ENCODE measurements at places on chromosomes 3 and 15.

- no peak for DNase-seq
Measured at GRCh38 chr3:120595788-120596115, 384 bp upstream of the NDUFB4 start.

GRCh38 chr3:196554205-196554604 is 14.1 kb downstream of the WDR53 start:
- DNase-seq = no peak

GRCh38 chr3:64224826-64225610 is at the start of gene PRICKLE2:
Gene PRICKLE2 (minus strand): TSS chr3:64225466. CDS start chr3:64198927, 26,539 bp downstream.
- no peak for DNase-seq

DNA sequence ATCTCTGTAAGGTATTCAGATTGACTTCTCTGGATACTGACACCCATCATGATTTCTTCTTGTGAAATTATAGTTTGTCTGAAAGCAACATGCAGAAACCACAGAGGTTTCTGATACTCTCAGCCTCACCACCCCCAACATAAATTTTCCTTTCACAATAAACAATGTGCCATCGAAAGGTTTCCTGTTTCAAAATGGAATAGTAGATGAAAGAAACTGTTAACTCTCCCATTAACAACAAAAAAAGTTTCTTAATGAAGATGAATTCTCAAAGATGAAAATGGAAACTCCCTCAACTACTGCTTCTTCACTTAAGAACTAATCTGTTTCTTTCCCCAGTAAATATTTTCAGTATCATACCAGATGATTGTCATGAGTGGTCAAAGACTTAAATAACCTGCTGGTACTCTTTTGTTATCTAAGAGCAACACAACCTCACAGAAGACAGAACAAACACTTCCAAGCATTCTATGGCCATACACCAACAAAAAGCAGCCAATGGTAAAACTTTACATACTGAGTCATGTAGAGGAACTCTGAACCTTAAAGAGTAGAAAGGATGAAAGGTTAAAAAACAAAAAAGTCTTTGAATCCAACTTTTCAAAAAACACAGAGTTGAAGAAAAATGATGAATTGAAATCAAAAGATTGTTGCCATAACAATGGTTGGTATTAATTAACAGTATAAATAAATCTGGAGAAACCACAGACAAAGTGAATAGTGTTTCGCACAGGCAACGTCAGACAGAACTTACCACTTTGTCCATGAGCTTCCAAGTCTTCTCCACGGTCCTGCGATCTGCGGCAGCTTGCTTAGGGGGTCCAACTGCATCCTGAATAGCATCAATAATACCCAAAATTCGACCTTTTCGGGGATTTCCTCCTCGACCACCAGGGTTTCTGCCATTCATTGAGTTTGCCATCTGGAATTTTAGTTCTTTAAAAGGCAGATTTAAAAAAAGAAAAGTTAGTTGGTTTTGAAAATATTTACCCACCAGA is 1.9 kb downstream of the CBLB start:
- no peak for DNase-seq

GRCh38 chr3:140570602-140571001 is 107.3 kb upstream of the TRIM42 start:
- no peak for DNase-seq

DNA sequence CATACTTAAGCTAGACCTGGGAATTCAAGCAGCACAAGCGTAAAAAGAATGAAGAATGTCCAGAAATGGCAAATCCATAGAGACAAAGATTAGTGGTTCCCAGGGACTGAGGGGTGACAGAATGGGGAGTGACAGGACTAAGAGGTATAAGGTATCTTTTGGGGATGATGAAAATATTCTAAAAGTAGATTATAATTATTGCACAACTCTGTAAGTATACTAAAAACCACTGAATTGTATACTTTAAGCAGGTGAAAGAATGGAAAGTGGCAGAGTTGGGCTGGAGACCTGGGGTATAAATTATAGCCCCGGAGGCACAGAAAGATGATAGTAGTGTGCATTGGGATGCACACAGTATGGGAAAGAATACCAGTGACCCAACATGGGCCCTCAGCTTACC is 5.6 kb downstream of the BRK1 start:
- DNase-seq = no peak

- no peak for DNase-seq
Measured at GRCh38 chr3:183064475-183064874, 34.8 kb downstream of the MCCC1 start.

GRCh38 chr3:50924638-50925037 is 249.9 kb downstream of the DOCK3 start:
- DNase-seq = no peak

DNA sequence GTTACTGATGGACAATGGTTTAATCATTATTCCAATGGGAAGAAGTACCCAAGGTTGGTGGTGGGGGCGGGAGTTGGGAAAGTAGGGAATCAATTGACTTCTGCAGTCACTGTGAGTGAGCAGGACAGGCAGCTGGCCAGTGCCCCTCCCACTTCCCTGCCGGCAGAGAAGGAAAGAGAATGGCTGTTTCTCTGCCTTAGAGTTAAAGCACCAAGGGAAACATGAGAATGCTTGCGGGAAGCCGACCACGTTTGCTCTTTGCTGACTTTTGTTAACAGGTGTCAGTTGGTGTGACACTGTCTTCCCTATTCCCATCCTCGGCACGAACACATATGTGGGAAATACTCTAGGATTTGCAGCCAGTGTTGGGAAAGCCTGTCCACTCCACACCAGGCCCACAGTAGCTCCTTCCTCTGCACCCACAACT is 33.5 kb upstream of the MFSD1 start:
- DNase-seq = no peak

DNA sequence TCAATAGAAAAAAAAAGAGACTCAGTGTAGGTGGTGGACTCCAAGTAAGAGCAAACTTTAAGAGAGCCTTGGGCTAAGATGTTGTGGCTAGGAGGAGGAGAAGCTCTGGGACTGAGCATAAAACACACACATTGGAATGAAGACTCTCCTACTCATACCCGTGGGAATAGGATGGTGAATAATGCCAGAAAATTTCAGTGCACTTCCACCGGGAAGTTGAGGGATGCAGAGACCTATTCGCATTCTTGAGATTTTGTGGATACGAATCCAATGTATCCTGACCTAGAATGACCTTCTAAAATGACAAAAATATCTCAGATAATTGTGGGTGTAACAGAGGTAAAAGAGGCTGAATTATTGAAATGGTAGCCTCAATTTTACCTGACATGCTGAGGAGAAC is 388.7 kb upstream of the SGO1 start:
- DNase-seq = no peak

DNA sequence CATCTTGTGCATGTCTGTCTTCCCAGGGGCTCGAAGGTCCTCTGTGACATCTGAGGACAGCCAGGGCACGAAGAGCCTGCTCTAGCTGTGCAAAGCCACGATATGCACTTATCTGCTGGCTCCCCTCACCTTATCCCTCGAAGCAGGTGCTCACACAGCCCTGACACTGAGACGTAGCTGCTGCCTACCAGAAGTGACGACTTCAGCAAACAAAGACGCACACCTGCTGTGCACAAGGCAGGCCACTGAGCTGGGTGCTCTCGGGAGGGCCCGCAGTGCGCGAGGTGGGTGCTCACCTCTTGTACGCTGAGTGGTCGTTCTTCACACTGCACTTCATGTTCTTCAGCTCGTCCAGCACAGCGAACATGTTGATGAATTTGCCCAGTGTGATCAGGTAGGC is 37.3 kb downstream of the CYFIP1 start:
- no peak for DNase-seq

- DNase-seq = no peak
Measured at GRCh38 chr15:39202641-39203040, 378.2 kb upstream of the THBS1 start.

DNA sequence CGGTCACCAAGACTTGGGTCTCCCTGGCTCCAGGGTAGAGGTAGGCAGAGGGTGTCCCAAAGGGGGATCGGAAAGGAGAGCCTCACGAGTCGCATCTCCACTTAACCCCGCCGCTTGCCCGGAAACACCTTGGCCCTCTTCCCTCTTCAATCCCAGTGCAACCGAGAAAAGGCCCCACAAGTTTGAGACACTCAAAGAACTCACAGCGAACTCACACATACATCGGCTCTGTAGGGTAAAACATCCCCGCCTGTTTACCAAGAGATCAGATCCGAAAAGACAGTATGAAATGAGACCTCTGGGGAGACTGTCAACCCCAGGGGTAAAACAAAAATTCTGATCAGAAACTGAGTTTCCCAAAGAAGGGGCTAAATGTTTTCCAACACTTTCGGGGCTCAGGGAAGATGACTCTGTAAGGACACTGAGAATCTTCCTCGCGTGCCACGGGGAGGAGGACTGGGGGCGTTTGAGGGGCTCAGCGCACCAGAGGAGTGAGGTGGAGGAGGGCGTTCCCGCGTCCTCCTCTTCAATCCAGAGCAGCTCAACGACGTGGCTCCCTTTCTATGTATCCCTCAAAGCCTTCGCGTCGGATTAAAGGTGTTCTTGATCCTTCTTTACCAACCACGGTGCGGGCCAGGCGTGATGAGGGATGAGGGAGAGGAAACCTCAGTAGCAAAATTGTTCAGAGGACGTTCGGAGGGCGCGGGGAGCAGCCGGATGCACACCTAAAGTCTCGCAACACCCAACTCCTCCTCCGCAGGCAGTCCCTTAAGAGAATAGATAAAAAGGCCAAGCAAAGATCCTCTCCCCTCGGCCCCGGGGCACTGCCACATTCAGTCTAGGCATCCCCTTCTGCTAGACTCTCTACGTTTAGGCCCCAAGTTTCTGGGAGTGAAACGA is 3.7 kb downstream of the WNT5A start:
- no peak for DNase-seq

- DNase-seq = no peak
Measured at GRCh38 chr3:194900854-194901522, 215.3 kb downstream of the FAM43A start.

- no peak for DNase-seq
Measured at GRCh38 chr3:183265834-183266417, 12.9 kb downstream of the B3GNT5 start.

GRCh38 chr3:193962986-193963685 is 172.8 kb upstream of the HES1 start:
- DNase-seq = no peak

DNA sequence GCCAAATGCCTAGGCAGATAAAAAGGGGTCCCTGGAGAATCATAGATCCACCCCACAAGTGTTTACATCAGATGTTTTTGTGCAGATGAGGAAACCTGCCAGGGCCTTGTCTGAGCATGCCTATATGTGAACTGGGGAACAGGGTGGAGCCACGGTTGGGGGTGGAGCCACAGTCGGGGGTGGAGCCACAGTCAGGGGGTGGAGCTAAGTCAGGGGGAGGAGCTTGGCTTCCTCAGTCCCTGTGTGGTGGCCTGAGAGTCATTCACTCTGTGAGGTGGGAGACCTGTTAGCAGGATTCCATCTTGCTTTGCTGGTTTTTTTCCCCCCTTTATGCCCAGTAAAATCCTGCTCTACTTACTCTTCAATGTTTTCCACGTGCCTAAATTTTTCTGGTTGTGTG is 57.8 kb upstream of the TGFBR2 start:
- DNase-seq = no peak

DNA sequence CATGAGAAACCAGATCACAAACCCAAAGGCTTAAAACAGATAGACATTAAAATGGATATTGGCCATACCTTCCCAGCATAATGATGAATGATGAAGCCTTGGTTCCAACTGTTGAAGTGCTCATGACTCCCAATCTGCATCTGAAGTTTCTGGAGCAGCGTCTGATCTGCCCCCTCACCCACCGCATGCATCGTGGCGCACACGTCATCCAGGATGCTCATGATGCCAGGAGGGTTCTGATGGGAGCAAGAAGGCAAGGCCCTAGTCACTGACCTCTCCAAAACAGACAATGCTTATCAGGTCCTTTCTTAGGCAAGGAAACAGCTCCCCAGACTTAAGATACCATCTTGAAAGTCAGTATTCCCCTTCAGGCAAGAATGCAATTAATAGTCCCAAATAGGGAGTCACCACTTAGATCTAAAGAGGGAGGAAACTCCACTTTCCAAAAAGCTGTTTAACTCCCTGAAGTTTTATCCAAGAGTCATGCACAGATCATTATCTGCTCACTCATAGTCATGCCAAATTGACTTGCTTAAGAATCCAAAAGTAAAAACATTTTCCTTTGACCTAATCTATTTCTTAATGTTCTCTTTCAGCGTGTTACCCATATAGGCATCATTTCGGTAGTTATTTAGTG is 2.1 kb downstream of the LDHAL6B start:
- DNase-seq = no peak

- DNase-seq = no peak
Measured at GRCh38 chr3:175433026-175433674, 574.0 kb downstream of the NAALADL2 start.

GRCh38 chr15:30650012-30650929 is 24.3 kb downstream of the ARHGAP11B start:
- no peak for DNase-seq

DNA sequence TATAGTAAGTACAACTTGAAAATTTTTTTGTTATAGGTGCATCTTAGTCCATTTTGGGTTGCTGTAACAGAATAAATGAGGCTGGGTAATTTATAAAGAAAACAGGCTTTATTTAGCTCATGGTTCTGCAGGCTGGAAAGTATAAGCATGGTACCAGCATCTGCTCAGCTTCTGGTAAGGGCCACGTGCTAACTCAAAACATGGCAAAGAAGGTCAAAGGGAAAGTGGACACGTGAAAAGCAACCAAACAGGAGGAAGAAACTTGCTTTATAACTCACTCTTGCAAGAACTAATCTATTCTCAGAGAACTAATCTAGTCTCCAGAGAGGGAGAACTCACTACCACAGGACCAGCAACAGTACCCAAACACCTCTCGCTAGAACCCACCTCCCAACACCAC is 9.1 kb downstream of the HDGFL3 start:
- DNase-seq = no peak

DNA sequence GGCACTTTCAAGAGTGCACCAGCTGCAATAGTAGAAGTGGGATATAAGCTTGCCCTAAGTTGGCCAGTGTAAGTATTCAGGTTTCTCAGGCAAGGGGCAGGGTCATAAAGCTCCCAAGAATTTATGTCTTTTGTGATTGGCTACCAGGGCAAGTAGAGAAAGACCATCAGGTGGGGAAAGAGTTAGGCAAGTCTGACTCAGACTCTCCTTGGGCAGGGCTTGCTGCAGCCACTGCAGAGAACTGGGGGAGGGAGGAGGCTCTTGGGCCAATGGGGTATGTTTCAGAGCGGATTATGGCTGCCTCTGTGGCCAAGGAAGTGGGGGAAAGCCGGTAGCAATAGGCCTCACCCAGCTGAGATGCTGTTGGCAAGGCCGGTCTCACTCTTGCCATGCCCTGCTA is 44.6 kb upstream of the SLC25A36 start:
- DNase-seq = no peak

- DNase-seq = no peak
Measured at GRCh38 chr15:99130314-99130713, 25.4 kb downstream of the SYNM start.

DNA sequence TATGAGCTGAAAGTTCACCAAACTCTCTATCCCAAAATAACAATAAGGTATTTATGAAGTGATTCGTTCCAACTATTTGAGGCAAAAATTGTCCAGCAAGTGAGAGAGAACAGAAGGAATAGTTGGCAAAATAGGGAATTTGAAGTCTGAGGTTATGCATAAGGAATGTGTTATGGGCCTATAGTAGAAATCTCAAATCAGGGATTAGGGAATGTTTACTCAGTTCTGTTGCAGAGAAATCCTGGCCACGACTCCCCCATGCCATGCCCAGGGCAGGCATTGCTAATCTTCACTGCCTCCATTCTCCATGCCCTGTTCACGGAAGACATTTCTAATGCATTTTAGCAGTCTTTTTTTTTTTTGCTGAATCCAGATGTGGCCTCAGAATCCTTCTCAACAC is 58.6 kb downstream of the FLNB start:
- DNase-seq = no peak

GRCh38 chr15:77034695-77035489 is 36.0 kb downstream of the TSPAN3 start:
- DNase-seq = no peak

GRCh38 chr15:56816781-56817180 is 83.5 kb upstream of the ZNF280D start:
- no peak for DNase-seq
